ENCODE measurements at places on chromosomes 16 and 17. TPM values are rescaled to one million over a fixed set of nuclear protein-coding genes. Genes with fewer than 3 reads are reported as not detected.

GNGT2 gene
- 3.8 TPM for total RNA-seq

ABCC11 gene
- total RNA-seq = 0.28 TPM

ZSCAN10 gene
- not detected for total RNA-seq

PRSS22 gene
- not detected for total RNA-seq

PRSS21 gene
- total RNA-seq = not detected

CLEC18A gene
- total RNA-seq = 3.2 TPM

TMEM238L gene
- total RNA-seq = not detected

- no peak for DNase-seq
- H3K4me1 ChIP-seq = peaks cover 28% of the 10 kb centered on the region
- H3K27me3 ChIP-seq = no peaks in the 10 kb centered on the region
- no peak overlapping the region for H3K27ac ChIP-seq
- no peaks in the 10 kb centered on the region for H3K36me3 ChIP-seq
- H3K4me3 ChIP-seq = no peak overlapping the region
These were observed 5.1 kb downstream of the CDIP1 start for GRCh38 chr16:4533490-4533889.

DNA sequence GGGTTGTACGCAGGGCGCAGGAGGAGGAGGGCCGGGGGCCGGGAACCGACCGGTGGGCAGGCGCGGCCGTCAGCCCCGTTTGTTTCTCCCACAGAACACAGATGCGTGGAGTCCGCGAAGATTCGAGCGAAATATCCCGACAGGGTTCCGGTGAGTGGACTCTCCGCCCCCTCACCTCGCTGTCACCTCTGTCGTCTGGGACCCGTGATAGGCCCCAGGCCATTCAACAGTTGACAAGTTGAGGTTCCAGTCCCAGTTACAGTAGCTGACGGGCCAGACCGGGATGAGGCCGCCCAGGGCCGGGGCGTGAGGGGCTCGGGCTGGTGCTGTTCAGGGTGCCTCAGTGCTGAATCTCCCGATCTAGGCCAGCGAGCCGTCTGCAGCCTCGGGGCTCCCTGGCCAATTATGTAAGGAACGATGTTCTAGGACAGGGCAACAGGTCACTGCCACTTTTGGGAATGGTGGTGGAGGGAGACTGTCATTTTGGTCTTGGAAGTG, 628 bp downstream of the GABARAPL2 start:
- peaks cover 49% of the 10 kb centered on the region for H3K4me1 ChIP-seq
- peak; percentile 33 for DNase-seq
- H3K4me3 ChIP-seq = peak overlapping the region; percentile 100
- peaks cover 36% of the 10 kb centered on the region for H3K36me3 ChIP-seq
- H3K27ac ChIP-seq = peak overlapping the region; percentile 75
- H3K27me3 ChIP-seq = no peaks in the 10 kb centered on the region

DNA sequence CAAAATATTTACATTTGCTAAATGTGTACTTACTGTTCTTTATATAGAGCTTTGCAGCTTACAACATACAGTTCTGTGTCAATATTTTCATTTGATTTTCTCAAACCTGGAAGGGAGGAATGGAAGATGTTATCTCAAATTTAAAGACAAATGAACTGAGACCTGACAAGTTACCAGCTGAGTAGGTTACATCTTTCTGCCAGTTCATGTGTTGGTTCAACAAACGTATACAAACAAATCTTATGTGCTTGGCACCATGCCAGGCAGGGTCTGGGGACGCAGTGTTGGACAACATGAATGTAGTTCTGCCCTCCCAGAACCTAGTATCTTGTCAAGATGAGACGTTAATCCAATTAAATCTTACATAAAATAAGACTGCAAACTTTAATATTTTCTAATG, 507.5 kb upstream of the HSBP1 start:
- no peak overlapping the region for H3K27ac ChIP-seq
- no peaks in the 10 kb centered on the region for H3K27me3 ChIP-seq
- no peaks in the 10 kb centered on the region for H3K4me1 ChIP-seq
- H3K4me3 ChIP-seq = no peak overlapping the region
- no peaks in the 10 kb centered on the region for H3K36me3 ChIP-seq

DNA sequence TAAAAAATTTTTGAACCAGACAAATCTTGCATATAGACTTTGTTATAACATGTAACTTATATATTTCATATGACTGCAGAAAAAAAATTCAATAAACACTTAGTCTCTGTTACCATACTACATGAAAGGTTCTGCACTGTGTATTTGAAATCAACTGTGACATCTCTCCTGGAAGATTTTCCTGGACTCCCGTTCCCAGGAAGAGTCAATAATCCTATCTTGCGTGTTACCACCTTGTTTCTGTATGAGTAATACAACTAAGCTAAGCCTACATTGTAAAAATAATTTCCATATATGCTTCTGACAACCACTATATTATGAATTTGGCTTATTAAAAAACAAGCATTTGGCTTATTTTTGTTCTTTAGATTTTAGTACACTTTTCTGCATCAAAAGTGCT, 665.6 kb upstream of the SOX9 start:
- H3K27ac ChIP-seq = no peak overlapping the region
- no peaks in the 10 kb centered on the region for H3K27me3 ChIP-seq
- no peaks in the 10 kb centered on the region for H3K36me3 ChIP-seq
- no peak overlapping the region for H3K4me3 ChIP-seq
- H3K4me1 ChIP-seq = no peaks in the 10 kb centered on the region

- no peaks in the 10 kb centered on the region for H3K36me3 ChIP-seq
- H3K4me3 ChIP-seq = no peak overlapping the region
- H3K4me1 ChIP-seq = no peaks in the 10 kb centered on the region
- peak; percentile 82 for DNase-seq
- no peaks in the 10 kb centered on the region for H3K27me3 ChIP-seq
These were observed 66.8 kb downstream of the DNAH3 start for GRCh38 chr16:21083729-21084268.

DNA sequence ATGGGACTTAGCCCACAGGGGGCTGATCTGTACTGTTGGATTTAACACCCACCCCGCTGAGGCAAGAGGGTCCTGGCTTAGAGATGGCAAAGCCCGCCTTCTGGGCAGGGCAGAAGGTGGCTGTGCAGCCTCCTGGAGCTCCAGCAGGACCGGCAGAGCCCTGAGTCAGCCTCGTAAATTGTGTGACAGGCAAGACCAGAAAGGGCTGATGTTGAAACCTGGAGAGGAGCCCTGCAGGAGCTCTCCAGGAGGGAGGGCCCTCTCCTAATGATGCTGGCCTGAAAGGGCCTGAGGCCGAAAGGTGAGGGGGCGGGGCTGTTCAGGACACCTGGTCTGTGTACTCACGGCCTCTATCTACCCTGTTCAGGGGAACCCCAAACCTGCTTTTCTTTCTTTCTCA, 22.5 kb upstream of the MYO15B start:
- H3K27ac ChIP-seq = no peak overlapping the region
- no peak overlapping the region for H3K4me3 ChIP-seq
- no peaks in the 10 kb centered on the region for H3K36me3 ChIP-seq
